Activated naive CD4-positive, alpha-beta T cell treated with anti-CD3 and anti-CD28 coated beads for 36 hours (primary cell): ENCODE measurements at places on chromosomes 6 and 20.

DNA sequence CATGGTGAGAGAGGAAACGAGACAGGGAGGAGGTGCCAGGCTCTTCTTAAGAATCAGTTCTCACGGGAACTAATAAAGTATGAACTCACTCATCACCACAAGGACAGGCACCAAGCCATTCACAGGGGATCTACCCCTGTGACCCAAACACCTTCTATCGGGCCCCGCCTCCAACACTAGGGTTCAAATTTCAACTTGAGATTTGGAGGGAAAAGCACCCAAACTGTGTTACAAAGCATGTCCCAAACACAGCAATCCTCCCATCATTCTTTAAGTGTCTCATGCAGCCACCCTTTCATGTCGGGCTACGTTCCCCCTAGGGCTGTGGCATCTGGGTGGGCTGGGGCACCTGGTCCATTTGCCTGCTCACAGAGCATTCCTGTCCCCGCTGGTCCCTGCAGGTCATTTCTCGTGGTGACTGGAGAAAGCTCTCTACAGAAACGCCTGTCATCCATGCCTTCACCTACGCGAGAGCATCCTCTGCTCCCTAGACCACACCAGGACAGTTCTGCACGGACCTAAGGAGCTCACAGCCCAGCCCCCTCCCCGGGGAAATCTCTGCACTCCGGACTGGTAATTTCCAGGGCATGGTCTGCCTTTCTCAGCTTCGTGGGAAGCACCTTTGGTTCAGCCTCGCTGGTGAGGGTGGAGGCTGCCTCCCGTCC lies 79.6 kb downstream of the TTLL2 start:
- DNase-seq, result no peak

- no peak for DNase-seq
Observed at GRCh38 chr6:156279261-156279969, 497.8 kb upstream of the ARID1B start.

- no peak for DNase-seq
Observed at GRCh38 chr20:24942679-24943078, 6.4 kb upstream of the CST7 start.

- DNase-seq, result no peak
Observed at GRCh38 chr6:3032986-3033385, 33.3 kb downstream of the NQO2 start.

DNA sequence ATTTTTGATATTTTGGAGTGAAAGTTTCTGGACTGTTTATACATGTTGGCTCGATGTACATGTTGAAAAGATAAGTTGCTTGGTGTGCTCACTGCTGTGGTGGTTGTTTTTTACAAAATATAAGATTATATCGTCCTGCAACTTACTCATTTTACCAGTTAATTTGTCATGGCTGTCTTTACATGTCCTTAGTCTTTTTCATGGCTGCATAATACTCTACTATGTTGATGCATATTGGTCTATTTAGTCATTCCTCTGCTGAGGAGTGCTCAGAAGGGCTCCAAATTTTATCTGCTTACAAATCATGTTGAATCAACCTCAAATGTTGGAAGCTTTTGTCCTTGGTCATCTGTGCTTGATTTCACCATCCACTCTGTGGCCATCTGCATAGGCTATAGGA lies 164.6 kb downstream of the BCKDHB start:
- no peak for DNase-seq

- no peak for DNase-seq
Observed at GRCh38 chr6:149711711-149712110, 6.2 kb downstream of the LATS1 start.

DNA sequence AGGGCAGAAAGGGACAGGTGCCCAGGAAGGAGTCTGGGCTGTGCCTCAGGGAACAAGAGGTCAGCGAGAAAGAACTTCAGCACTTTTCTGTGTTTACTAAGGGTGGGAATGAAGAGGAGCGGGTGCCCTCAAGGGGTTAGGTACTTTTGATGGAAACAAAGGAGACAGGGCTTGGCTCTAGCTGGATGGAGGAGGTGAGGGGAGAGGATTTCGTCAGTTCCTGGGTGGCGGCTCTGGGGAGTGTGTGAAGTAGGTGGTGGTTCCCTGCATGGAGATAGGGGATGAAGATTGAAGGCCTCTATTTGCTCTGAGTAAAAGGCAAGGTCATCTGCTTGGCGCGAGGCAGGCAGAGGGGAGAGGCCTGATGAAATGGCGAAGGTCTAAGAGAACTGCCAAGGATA lies 40.0 kb upstream of the ANKRD60 start:
- no peak for DNase-seq

DNA sequence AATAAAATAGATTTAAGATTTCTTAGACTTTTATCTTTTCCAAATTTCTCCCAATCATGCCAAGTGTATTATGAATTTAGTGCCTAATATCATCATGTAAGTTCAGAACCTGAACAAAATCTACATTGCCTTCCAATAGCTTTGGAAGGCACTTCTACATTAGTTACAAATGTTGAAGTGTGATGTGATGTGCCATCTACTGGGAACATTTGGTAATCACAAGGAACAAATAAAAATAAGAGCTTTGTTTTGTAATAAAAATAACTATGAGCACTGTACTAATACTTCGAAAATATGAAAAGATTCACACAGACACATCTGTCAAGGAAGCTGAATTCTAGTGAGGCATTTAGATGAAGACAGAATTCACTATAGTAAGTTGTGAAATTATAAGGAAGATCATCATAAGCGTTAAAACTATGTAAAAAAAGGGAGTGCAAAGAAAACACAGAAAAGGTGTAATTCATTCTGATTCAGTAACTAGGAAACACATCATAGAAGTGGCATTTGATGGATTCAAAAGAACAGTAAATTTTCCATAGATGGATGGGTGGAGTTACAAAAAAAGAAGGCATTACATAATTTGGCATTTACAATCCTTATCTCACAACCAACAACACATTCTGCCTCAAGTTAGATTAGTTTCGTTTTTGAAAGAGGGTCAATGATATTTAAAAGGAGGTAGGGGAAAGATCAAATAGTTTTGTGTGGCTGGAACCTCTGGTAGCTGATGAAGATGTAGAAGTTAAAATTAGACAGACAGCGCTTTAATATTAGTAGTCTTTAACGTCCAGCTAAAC lies 161.0 kb downstream of the ASCC3 start:
- DNase-seq, result no peak

GRCh38 chr6:130020073-130020906 lies 1.9 kb downstream of the L3MBTL3 start:
- peak; percentile 35 for DNase-seq

- no peak for DNase-seq
Observed at GRCh38 chr20:6942266-6942665, 174.8 kb downstream of the BMP2 start.

DNA sequence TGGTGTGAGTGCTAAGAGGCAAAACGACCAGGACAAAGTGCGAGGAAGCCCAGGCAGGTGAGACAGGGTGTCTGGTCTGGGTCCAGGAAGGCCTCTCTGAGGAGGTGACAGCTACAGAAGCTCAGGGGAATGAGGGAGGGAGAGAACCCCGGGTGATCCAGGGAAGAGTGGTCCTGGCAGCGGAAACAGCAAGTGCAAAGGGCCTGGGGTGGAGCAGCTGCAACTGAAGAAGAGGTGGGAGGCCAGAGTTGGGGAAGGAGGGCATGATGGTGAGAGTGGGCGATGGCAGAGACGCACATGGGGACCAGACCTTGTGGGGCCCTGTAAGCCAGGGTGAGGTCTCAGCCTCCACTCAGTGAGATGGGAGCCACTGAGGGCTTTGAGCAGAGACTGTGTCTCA lies 45.8 kb downstream of the DLGAP4 start:
- DNase-seq, result no peak

GRCh38 chr6:4372866-4373265 lies 237.5 kb upstream of the ECI2 start:
- no peak for DNase-seq

DNA sequence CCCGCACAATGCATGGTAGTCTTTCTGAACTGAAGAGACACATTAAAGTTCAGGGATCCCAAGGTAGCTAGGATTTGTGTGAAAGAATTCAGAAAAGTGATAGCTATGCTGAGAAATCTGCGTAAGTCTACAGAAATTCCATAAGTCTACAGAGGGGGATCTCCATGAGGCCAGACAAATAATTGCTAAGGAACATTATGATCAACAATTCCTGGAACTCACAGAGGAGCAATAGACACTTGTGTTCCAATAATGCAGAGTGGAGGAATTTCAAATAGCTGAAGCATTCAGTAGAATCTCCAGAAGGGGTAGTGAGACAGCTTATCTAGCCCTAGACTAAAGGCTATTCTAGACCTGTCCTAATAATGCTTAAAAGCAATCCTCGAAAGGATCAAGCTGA lies 315.7 kb upstream of the ECI2 start:
- DNase-seq, result no peak

- no peak for DNase-seq
Observed at GRCh38 chr6:134619789-134620188, 301.9 kb upstream of the SGK1 start.

DNA sequence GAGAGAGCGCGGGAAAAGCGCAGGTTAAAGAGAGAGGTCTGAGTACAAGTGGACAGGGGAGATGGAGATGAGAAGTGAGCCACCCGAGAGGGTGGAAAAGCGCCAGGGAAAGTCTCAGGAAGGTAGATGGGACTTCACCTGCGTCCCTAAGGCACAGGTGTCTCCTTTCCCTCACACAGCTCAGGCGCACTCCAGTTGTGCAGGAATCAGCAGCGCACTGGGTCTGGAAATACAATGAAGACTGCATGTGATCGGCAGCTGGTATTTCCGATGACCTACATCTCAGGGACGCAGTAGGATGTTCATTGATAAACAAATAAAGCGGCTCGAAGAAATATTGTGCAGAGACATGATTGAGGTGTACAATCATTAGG lies 432 bp upstream of the KHDRBS2 start:
- no peak for DNase-seq

GRCh38 chr6:166415833-166416347 lies 33.1 kb upstream of the MPC1 start:
- DNase-seq, result no peak

GRCh38 chr20:16684416-16684815 lies 45.4 kb upstream of the SNRPB2 start:
- DNase-seq, result no peak

DNA sequence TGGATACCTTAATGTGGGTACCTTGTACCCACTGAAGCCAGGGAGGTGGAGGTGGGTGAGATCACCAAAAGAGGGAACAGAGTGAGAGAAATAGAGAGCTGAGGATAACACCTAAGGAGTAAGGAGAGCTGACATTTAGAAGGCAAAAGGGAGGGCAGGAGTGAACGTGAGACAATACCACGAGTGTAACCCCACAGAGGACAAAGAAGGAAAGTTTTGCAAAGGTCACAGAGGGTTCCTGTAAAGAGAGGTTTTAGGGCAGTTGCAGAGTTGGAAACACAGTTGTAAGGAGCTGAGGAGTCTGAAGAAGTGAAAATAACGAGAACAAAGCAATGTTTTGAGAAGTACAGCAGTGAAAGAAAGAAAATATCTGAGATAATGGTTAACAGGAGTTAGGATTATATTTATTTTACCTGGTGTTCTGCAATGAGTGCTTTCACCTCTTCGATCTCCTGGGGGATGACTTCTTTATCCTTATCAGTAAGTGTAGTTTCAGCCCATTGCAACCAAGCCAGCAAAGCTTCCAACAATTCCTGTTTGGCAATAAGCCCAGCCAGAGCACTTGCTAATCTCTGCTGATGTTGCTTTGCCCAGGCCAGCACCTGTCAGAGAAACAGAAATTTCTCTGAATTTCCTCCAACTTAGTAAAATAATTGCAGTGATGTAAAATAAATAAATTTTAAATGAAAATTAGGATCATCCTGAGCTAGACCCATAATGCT lies 166.8 kb downstream of the DST start:
- no peak for DNase-seq

- peak; percentile 62 for DNase-seq
Observed at GRCh38 chr6:30013291-30013922, 47.7 kb upstream of the POLR1H start.

GRCh38 chr6:44020148-44020547 lies 107.1 kb downstream of the MRPL14 start:
- DNase-seq, result no peak

DNA sequence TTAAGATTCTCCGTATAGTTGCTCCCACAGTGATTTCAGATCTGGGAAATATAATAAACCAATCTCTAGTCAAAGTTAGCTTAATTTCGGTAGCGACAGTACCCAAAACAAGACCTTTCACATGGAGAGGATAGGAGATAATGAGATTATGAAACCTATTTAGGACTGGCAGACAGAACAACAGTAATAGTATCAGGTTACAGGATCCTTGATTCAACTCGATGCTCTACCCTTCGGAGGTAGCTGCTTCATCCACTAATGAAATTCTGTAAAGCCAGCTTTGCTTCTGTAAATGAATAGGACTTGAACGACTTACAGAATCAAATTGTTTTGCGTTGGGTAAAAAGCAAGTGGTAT lies 534 bp upstream of the AKIRIN2 start:
- DNase-seq, result no peak

DNA sequence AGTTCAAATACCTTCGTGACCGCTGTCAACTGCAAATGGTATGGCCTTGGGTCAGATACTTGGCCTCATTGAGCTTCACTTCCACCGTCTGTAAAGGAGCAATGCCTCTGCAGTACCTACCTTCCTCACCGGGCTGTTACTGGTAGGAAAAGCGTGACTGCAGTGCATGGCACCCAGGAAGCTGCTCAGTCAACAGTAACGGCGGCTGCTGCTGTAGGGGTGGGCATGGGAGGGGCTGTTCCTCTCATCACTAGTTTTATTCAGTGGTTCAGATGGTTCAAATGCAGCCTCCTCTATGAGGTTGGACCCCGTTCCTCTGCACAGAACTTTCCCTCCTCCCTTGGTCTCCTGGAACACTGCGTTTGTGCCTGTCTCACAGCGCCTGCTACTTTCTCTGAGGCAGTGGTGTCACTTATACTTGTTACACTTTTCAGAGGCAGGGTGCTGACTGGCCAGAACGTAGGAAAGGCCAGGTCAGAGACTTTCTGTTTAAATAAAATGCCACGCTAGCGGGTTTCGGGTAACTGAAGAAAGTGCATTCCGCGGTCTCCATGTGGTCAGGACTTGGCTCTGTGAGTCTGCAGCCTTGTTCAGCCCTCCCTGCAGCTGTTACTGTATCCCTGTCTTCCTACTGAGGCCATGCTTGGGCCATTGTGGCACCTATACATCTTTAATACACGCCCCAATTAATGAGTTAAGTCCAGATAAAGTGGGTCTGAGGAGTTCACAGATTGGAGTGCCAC lies 279.6 kb downstream of the NRN1 start:
- DNase-seq, result no peak

GRCh38 chr6:38443352-38444144 lies 196.2 kb downstream of the BTBD9 start:
- DNase-seq, result peak; percentile 6

- no peak for DNase-seq
Observed at GRCh38 chr6:3592371-3592941, 135.6 kb upstream of the SLC22A23 start.

- DNase-seq, result no peak
Observed at GRCh38 chr20:11654766-11655165, 262.9 kb upstream of the BTBD3 start.

GRCh38 chr6:23505026-23505425 lies 621.0 kb upstream of the NRSN1 start:
- DNase-seq, result no peak

GRCh38 chr6:5305968-5306626 lies 44.8 kb downstream of the FARS2 start:
- no peak for DNase-seq

GRCh38 chr20:47352332-47353238 lies 3.9 kb downstream of the ZMYND8 start:
- no peak for DNase-seq

- no peak for DNase-seq
Observed at GRCh38 chr6:74596588-74596987, 609.3 kb downstream of the COL12A1 start.
